Activated CD8-positive, alpha-beta memory T cell treated with anti-CD3 and anti-CD28 coated beads, Interleukin-2, amount 50 U/mL, for 4 hours (primary cell): ENCODE measurements at places on chromosomes 6 and 20.
A peak's percentile ranks its signal among the peaks of the same experiment; 100 is the strongest.

GRCh38 chr6:16635810-16636602, 125.3 kb downstream of the ATXN1 start:
- DNase-seq = no peak

DNA sequence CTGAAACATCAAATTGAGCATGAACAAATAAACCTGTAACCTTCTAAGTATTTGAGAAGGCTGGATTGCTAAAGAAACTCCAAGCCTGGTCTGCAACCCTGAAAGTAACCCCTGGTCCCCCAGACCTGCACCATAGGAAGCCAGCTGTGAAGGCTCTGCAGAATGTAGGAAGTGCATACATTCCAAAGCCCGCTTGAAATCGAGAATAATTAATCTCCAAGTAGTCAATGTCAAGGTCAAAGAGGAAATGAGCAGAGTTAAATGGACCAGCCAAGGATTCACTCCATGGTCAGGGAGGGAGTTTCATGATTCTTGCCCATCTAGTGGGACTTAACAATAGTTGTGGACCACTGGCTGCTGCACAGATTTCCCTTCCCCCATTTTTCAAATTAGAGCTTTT, 107.6 kb upstream of the RNF24 start:
- no peak for DNase-seq

GRCh38 chr20:11274141-11274594, 600.4 kb upstream of the JAG1 start:
- no peak for DNase-seq

- no peak for DNase-seq
Measured at GRCh38 chr6:21348504-21349195, 244.9 kb upstream of the SOX4 start.

- no peak for DNase-seq
Measured at GRCh38 chr6:143150281-143150680, 89.6 kb downstream of the AIG1 start.

DNA sequence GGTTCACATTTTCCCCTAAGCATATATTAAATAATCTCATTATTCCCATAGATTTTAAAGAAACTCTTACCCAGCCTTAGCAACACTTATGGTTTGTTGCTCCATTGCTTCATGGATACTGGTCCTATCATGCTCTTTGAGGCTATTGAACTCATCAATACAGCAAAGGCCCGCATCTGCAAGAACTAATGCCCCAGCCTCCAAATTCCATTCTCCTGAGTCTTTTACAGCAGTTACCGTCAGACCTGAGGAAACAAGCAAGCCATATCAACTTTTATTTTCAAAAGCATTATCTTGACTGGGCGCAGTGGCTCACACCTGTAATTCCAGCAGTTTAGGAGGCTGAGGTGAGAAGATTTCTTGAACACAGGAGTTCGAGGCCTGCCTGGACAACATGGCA, 37.7 kb upstream of the ASF1A start:
- no peak for DNase-seq

DNA sequence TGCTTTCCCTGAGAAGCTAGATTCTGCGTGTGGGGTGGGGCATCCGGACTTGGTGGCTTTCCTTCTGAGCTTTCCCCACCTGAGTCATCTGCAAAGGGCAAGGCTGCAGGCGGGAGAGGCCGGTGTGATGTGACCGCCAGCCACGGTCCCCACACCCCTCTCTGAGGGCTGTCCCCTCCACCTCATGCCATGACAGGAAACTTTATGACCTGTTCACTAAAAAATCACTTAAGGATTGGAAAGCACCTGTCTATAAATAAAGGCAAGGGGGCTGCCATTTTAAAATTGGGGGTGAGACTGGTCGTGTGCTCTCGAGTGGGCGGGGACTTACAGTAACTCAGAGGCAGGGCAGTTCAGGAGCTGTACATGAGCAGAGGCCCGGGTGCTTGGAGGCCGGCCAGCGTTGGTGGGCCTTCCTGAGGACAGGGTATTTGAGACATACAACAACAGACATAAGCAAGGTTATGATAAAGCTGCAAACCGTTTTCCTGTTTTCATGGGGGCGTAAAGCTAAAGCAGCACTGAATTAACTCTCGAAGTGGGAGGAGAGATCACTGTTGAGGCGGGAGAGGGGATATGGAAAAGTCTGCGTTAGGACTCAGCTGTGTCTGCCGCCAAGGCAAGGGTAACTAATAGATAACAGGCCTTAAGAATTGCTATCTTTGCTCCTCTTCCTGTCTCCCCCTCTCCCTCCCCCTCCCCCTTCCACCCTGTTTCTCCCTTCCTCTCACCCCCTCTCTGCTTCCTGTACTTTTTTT, 16.1 kb upstream of the SERPINB1 start:
- DNase-seq = peak; percentile 78

DNA sequence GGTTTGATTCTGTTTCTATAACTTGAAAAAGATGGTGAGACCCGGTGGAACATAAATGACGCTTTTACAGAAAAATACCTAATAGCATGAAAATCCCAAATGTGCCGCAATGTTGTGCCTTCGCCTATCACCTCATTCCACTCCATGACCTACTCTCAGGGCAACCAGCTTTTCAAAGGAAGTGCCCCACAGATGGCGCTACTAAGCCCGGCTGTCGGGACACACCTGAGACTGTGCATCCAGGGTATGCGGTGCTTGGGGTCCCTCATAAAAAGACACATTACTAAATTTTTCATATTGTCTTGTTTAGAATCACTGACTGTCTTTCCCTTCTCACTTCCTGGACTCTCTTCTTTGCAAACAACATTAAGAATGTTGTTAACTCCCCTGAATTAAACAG, 145.5 kb upstream of the RPS6KA2 start:
- DNase-seq = no peak

DNA sequence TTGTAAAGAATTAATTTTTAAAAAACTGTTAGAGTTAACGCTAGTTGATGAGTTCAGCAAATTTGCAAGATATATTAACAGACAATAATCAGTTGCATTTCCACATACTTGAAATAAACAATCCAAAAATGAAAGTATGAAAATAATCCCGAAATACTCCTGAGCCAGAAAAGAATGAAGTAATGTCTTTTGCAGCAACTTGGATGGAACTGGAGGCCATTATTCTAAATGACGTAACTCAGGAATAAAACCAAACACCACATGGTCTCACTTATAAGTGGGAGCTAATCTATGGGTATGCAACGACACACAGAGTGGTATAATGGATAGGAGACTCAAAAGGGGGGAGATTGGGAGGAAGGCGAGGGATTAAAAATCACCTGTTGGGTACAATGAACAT, 872.9 kb upstream of the GJE1 start:
- DNase-seq = no peak

DNA sequence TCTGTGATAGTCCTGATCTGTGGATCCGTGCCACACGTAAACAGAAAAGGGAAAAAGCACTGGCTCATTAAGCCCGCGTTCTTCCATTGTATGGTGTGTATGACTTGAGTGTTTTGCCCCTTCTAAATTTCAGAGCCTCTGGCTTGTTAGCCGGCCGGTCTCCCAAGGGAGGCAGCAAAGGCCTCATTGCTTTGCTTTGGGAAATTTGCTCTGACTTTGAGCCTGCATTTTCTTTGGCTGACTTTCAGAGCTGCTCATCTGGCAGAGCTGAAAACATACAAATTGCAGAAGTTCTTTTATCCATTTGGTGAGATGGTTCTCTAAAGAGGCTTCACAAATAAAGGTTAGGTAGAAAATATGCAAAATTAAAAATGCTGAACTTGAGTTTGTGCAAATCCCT, 123.0 kb downstream of the UTRN start:
- DNase-seq = no peak

DNA sequence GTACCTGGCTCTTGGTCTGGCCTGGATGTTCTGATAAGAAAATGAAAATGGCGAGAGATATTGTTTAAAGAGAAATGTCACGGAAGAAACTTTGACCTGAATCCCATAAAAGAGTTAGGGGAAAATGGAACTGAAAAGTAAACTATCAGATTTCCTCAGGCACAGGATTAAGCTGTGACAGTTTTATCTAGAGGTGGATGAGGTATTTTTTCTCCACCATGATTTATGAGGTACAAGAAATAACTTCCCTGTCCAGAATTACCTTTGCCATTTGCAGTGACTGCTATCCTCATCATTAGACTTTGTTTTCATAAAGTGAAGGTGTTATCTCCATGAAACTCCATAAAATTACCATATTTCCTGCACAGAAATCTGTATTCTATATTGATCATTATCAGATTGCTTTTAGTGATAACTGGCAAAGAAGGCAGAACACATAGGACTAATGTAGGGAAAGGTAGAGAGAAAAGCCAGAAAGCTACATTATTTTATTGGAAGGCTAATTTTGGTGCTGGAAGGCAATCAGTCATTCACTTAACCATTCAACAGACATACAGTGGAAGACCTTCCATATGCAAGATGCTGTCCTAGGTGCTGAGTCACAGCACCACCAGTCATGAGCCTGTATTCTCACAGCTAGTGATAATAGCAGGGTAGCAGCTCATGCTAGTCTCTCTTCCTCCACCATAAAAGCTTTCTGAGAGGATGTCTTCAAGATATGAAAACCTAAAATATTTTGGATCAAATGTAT, 427.3 kb upstream of the CITED2 start:
- no peak for DNase-seq

DNA sequence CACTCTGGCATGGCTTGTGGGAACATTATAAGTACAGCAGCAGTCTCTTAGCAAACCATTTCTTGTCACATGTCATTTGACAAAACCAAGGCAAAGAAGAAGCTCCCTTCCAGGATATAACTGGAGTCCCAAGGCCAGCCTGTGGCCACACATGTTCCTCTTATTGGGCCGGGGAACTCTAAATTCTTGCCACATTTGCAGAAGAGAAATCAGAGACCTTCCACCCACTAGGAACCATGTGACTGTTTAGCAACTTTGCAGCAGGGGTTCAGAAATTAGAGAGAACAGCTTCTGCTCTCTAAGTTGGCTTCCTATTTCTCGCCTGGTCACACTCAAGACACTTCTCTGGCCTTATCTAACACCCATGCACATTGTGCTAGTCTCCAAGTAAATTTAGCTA, 20.4 kb upstream of the MEP1A start:
- DNase-seq = no peak
